ENCODE measurements at places on chromosomes 3 and 15.

DNA sequence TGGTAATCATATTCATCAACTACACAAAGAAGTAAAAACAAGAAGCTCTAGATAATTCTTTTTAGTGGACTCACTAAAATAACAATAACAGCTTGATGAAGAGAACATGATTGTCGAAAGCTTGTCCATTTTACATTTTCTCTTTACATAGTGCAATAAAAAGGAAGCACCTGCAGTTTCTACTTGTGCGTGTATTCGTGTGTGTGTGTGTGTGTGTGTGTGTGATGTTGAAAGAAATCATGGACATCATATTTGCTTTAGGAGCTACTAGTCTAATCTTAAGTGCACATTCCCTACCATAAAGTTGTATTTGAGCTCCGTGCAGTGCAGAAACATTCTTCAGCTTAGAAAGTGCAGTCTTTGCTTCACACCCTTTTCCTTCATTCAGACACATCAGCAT, 288.8 kb downstream of the ZBTB20 start:
- no peak for DNase-seq

DNA sequence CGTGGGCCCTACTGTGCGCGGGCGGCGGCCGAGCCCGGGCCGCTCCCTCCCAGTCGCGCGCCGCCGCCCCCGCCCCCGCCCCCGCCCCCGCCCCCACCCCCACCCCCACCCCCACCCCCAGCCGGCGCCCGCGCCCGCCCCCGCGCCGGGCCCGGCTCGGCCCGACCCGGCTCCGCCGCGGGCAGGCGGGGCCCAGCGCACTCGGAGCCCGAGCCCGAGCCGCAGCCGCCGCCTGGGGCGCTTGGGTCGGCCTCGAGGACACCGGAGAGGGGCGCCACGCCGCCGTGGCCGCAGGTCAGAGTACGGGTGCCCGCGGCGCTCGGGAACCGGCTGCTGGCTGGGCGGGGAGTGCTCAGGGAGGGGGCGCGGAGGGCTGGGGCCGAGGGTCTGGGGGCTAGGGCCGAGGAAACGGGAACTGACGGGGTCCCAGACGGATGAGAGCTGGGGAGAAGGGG, 1.1 kb upstream of the PPARG start:
- no peak for DNase-seq

- DNase-seq = no peak
Measured at GRCh38 chr15:101108791-101109190, 143.1 kb downstream of the CHSY1 start.

GRCh38 chr3:29746163-29746760, 465.4 kb downstream of the RBMS3 start:
- DNase-seq = no peak

DNA sequence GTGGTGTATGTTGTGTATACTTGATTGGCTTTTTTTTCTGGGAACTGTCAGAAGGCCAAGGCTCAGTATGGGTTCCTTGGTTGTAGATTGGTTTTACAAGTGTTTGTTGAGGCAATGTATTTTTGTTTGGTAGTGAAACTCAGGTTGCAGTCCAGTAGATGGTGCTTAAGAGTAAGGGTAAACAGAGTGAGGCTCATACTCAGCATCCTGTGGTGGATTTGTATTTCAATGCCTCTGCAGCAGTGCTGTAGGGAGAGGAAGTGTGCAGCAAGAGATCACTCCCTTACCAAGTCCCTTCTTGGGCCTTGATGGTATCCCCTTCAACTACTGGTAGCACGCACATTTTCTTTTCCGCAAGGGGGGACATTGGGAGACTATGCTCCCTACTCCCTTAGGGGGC, 428.5 kb upstream of the CNTN3 start:
- DNase-seq = no peak

DNA sequence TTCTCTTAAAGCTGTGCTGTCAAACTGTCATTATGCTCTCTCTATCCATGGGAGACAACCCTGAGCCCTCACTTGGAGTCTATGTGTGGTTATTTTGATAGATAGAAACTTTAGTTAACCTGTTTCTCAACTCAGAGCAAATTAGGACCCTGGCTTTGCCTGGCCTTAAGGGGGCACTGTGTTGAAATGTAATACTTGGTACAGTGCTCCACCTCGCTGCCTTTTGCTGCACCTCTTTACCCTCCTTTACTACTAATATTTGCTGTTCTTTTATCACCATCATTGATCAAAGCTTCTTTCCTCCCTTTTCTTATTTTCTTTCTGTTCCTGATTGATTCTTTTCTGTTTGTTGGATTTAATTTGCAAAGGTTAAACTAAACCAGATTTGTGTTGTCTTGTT, 34.3 kb downstream of the STT3B start:
- no peak for DNase-seq

- no peak for DNase-seq
Measured at GRCh38 chr3:14906355-14906971, 40.9 kb upstream of the NR2C2 start.

- DNase-seq = no peak
Measured at GRCh38 chr3:65607101-65607500, 431.6 kb downstream of the MAGI1 start.

DNA sequence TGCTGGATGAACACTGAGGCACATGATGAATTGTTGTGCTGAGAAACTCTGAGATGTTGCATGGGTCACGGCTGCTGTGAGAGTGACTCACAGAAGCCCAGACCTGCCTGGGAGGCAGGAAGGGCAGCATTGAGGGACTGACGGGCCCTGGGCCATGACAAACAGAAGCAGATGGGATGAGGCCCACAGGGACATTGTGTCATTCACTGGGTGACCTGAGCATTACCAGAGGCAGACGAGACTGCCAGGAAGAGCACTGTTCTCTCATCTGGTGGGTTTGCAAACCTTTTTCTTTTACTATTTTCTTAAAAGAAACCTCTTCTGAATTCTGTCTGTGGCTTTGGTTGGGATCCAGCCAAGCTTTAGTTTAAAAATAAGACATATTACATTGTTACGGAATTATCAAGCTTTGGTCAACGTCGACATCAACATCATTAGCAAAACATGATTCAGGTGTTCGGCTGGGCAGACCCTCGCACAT, 67.8 kb downstream of the BDH1 start:
- no peak for DNase-seq

GRCh38 chr3:154598166-154598565, 168.2 kb upstream of the GPR149 start:
- DNase-seq = no peak

DNA sequence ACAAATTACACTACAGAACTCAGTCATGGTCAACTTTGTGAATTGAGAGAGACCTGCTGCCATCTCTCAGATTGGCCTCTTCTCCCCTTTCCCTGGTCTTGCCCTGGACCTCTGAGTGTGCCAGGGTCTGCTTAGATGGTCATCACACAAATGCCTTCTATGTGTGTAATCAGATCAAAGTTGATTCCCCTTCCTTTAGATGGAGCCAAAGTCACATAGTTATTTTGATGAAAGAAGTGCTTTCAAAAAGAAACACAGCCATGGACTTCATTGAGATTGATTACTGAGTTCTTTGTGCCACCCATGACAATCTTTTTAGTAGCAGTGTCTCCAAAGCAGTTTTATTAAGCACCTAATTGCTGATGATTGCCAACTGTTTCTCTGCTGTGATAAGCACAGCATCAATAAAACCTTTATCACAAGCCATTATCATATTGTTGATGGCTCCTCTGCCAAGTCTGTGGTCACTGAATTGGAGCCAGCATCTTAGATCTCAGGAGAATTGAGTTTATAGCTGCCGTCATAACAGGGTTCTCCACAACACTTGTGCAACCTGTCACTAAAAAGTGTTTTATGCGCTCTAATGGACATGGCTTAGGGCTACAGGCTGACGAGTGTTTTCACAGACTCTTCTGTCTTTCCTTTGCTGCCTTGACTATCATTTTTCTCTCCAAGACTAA, 149.7 kb upstream of the NUDT16 start:
- DNase-seq = no peak

DNA sequence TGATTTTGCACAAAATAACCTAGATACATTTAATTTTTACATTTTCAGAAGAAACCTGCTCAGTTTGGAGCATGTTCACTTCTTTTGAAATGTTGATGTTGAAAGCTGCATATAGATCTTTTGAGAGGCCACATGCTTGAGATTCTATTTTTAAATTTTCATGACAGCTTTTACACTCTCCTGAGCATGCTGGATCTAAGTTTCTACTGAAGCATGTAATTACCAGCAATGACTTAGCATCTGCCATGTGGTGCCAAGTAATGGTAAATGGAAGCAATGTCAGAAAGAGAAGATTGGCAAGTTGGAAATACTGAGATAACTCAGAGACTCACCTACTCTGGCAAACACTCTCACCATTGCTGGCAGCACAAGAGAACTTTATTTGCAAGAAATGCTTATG, 310.6 kb downstream of the NSUN3 start:
- no peak for DNase-seq

GRCh38 chr3:16503191-16503776, 10.2 kb downstream of the RFTN1 start:
- no peak for DNase-seq

DNA sequence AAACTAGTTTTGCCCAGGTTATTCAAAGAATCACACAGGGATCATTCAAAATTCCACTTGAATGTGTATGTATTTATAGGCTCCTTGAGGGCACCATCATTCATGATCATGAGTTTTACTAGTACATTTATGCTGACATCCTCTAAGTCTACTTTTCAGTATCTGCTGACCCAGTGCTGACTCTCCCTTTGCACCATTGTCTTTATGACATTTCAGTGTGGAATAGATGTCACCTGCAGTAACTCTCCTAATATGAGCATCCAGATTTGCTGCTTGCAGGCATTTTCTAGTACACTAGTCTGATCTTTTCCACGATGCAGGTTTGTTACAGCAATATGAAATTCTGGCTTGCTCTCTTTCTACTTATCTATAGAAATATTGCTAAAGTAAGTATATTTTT, 1603.5 kb downstream of the SI start:
- no peak for DNase-seq

DNA sequence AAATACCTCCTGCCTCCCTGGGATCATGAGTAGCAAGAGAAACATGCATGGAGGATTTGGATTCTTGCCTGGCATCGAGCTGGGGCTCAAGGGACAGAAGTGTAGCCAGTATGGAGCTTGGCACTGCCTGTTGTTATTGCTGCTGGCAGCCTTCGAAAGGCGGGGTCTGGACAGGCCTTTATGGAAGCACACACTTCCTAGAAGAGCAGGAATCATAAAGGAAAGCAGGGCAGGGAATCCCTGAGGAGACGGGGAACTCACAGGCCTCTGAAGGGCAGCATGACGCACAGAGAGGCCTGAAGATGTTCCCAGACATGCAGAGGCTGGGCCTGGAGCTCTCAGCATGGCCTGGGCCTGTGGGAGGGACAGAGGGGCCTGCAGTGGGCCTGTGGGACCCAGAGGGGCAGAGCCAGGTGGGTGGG, 18.6 kb upstream of the SLC41A3 start:
- no peak for DNase-seq

DNA sequence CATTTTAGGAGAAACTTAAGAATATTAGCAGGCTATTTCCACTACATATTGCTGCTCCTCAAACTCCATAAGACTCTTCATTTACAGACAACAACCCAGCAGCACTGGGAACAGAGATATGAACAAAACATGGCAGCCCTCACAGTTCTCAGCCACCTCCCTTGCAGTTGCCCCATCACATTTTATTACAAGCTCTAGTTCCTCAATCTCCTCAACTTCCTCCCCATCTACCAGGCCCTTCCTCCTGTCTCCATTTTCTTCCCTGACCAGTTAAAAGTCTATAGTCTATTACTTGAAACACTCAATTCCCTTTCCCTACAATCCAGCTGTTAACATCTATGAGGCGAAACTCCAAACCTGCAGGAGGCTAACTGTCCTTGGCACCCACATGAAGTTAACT, 412.5 kb downstream of the TBC1D5 start:
- no peak for DNase-seq

- DNase-seq = no peak
Measured at GRCh38 chr3:72887343-72887704, 522 bp upstream of the GXYLT2 start.

DNA sequence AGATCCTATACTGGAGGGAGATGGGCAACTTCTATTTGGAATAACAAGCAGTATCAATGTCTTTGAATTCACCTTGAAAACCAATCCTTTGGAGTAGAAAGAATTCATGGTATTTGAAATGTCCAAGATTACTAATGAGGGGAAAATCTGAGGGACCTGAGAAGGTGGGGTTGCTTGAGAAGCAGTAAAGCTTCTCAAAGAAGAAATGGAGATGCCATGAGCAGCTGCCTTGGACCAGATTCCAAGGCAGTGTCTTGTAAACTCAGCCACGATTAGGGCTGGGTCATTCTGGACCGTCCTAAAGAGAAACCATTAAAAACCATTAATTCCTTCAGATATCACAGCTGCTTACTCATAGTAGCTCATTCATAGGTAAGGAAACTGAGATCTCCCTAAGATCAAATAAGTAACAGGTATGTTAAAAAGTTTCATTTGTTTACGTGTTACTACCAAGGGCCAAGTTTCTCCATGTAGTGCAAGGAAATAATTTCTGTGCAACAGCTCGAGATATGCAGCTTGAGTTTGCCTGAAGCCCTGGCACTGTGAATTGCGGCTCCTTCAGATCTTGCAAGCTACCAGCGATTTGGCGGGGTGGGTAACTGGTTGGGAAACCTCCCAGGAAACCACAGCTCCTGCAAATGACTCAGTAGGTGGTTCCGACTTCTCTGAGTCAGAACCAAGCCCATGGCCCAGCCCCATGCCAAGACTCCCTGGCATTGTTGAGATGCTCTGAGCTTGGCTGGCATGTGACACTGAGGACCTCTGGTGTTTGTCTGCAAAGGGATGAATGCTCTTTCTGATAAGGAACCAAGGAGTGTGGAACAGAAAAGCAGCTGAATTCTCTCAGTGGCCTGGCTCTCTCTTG, 296.8 kb downstream of the RORA start:
- peak; percentile 22 for DNase-seq

DNA sequence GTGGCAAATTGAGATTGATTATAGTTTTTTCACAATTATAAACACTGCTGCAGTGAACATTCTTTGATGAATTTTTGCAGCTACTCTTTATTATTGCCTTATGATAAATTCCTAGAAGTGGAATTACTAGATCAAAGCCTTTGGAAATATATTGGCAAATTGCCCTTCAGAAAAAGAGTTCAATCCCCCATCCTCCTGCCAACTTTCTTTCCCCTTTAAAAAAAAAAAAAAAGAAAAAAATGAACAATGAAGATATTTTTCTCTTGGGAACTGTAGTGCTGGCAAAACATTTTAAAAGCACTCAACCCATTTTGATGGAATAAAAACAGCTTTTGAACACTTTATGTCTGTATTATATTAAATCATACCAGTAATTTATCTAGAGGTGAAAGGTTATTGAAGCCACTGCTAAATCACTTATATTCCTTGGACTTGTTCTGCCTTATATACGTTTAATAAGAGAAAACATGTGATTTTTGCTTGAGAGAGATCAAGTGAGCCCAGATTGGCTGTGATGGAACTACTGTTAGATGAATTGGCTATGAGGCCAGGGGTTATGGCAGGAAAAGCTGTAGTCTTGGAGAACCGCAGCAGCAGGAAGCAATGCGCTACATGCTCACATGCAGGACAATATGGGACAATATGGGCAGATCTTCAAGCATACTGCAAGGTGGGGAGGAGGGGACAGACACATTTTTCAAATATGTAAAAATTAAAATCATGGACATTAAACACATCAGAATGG, 212.8 kb upstream of the C2CD4B start:
- DNase-seq = no peak

- DNase-seq = no peak
Measured at GRCh38 chr15:21267671-21268395, 172.5 kb downstream of the POTEB3 start.
